SK-N-MC (cell line): ENCODE measurements at places on chromosomes 1 and 21.

DNA sequence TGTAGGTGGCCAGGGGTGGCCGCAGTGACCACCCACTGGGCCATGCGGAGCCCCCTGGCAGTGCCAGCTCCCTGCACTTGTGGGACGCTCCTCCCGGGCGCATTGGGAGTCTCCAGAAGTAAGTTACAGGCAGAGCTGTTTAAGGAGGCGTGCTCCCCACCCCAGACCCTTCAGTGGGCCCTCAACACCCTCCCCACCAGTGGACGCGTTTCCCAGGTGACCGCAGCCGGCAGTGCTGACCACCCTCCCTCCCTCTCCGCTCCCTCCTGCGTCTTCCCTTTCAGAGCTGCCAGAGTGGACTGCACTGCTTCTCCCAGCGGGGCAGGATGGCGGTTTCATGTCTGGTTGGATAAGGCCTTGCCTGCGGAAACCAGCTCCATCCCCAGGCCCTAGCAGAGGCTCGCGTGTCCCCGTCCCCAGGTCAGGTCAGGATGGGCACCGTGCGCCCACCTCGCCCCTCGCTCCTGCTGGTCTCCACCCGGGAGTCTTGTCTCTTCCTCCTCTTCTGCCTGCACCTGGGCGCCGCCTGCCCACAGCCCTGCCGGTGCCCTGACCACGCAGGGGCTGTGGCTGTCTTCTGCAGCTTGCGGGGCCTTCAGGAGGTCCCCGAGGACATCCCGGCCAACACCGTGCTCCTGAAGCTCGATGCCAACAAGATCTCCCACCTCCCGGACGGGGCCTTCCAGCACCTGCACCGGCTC is 1.1 kb downstream of the LRRC3 start:
- DNase-seq: no peak

DNA sequence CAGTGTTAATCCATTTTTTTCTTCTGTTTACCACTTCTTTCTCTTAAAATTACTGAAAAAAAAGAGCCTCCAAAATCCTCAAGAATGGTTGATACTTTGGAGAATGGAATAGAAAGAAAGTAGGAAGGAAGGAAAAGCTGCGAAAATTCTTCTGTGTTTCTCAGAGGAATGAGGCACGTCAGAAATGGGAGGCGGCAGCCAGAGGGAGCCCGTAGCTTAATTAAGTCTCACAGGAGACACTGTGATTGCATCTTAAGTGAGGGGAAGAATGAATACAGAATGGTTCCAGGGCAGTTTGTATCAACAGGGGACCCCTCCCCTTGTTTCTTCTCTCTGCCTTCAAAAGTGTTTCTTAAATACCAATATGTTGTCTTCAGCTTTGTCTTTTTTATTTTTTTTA is 1099.5 kb downstream of the PLA2G4A start:
- DNase-seq: no peak

DNA sequence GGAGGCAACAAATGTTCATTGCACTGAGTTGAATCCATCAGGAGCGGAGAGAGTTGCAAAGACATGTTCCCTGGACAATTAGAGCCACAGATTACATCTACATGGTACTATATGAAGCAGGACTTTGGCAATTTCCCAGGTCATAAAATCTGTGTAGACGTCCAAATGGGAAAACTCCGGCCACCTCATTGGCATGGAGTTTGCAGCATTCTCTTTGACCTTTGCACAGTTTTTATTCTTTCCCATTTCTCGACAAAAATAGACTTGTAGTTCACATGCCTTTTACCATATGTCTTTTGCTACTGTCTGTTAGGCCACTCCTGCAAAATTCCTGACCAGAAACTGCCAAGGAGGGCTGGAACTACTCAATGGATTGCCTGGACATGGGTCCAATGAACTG is 48.2 kb downstream of the UBE2T start:
- no peak for DNase-seq

DNA sequence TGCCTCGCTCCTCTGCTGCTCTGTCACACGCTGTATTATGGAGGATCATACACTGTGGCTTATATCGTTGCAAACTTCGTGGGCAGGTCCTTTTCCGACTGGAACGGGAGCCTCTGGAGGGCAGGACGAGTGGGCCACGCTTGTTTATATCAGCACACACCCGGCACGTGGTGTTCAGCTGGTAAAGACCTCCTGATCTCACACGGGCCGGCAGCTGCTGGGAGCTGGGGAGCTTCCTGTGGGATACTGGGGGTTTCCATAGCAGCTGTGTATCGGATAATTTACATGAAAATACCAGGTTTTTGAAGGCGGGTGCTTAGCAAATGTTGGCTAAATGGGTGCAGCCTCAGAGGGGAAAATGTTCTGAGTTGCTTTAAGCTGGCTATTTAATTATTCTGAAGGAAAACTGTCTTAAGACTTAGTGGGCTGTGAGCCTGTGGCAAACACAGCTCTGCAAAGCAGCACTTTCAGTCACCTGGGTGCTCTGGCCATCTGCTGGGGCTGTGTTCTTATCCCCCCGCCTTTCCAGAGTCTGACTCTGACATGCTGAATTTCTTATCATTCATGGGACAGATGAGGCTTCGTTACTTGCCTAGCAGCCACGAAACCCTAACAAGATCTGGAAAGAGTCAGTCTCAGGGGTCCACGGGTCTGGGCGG is 103.6 kb upstream of the GCLM start:
- DNase-seq: no peak

DNA sequence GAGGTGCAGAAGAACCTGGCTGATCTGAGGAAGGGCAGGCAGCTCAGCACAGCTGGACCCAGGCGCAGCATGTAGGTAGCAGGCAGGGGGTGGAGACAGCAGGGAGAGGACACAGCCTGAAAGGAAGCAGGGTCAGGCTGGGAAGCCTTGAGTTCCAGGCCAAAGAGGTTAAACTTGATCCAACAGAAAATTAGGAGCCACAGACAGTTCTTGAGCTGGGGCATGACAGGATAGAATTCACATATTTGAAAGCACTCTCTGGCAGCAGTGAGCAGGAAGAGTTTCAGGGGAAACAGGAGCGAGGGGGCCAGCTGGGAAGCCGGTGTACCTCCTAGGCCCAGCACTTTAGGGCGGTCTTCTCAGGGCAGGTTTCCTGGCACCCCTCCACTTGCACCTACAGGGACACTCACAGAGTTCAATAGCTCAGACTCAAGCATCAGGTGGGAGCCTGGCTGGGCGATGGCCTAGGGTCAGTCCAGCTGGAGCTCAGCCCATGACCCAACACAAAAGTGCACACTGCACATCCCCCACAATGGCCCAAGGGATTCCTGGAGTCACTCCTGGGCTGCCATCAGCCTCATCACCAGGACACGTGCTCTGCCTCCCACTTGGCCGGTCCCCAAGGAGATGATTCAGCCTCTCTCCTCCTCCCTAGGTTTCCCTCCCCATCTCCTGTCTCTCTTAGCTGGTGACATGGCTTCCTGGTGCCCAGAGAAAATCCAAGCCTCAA is 22.7 kb downstream of the MATN1 start:
- DNase-seq: no peak

GRCh38 chr1:6100861-6101783 is 55.4 kb downstream of the KCNAB2 start:
- no peak for DNase-seq

- DNase-seq: no peak
These were observed 720 bp upstream of the F3 start for GRCh38 chr1:94542088-94542870.

DNA sequence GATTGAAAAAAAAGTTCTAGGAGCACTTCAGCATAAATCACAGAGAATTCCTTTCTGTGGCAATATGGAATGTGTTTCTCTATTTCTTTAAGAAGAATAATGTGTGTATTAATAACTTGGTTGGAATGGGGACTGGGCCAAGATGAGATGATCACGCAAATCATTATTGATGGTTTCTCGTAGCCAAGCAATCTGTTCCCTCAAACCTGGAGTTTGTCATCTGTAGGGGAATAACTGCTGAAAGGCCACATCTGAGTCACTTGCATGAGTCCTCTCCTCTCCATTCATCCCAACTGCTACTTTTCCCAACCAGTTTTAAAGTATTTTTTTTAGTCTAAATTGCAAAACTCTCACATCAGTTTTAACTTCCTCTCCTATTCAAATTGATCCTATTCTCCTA is 480.4 kb downstream of the PLPP3 start:
- DNase-seq: no peak

DNA sequence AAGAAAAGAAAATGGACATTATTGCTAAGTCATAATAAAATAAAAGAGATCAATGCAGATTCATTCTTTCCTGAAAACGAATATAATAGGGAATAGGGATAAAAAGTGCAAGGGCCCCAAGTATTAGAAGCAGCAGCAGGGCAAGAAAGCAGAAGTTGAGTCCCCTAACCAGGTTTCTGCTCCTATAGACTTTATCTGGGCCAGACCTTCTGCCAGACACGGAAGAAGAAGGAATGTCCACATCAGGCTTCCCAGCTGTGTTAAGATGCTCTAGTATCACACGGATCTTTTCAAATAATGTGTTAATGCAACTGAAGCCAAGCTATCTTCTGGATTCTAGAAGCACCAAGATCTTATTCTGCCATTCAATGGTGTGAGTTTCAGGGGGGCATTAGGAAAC is 26.9 kb downstream of the CD244 start:
- no peak for DNase-seq

DNA sequence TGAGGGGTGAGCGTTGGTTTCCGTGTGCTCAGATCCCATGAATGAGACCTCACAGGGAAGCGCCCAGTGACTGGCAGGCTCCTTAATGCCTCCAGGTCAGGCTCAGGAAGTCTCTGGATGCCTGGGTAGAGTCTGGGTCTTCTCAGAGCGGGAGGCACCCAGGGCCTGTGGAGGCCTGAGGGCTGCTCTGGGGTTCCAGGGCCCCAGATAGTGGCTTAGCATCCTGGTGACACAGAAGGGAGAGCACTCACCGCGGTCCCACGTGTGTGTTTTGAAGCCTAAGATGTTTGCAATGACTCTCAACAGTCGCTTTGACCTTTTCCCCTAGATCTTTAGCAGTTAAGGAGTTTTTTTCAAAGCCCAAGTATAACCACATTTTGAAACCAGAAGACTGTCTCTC is 25.0 kb downstream of the PRMT2 start:
- DNase-seq: no peak

DNA sequence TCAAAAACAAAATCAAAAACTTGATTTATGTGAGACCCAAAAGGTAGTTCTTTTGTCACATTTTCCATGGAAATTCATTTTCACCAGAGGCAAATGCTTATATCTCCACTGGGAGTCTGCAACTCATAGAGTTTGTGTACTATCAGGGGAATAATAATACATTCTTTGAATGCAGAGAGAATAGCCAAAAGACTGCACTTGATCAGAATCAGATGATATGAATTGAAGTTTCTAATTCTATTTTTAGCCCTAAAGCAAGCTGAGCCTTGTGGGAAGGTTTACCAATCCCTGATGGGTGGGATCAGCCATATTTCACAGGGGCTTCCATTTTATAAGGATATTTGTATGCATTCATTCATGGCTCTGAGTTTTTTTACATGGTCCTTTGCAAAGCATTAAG is 49.6 kb downstream of the TSEN15 start:
- no peak for DNase-seq

DNA sequence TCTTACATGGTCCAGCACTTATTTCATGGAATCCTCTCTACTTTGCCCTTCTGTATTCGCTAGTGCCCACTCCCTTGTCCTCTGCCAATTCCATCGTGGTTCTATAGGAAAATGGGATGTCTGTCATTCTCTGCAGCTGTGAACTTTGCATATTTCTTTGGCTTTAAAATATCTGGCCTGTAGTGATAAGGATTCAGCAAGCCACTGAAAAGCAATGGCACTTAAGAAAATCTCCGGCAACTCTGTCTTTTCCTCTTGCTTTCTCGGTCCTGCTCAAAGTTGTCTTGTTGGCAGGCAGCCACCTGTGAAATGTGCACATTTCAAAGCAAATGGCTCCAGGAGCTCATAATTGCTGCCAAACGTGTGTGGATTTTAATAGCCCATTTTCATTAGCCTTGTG is 91.8 kb downstream of the CHD1L start:
- no peak for DNase-seq

GRCh38 chr21:41837756-41838297 is 41.3 kb downstream of the PRDM15 start:
- DNase-seq: no peak

- no peak for DNase-seq
These were observed 266.6 kb upstream of the C1orf174 start for GRCh38 chr1:4166713-4167112.

DNA sequence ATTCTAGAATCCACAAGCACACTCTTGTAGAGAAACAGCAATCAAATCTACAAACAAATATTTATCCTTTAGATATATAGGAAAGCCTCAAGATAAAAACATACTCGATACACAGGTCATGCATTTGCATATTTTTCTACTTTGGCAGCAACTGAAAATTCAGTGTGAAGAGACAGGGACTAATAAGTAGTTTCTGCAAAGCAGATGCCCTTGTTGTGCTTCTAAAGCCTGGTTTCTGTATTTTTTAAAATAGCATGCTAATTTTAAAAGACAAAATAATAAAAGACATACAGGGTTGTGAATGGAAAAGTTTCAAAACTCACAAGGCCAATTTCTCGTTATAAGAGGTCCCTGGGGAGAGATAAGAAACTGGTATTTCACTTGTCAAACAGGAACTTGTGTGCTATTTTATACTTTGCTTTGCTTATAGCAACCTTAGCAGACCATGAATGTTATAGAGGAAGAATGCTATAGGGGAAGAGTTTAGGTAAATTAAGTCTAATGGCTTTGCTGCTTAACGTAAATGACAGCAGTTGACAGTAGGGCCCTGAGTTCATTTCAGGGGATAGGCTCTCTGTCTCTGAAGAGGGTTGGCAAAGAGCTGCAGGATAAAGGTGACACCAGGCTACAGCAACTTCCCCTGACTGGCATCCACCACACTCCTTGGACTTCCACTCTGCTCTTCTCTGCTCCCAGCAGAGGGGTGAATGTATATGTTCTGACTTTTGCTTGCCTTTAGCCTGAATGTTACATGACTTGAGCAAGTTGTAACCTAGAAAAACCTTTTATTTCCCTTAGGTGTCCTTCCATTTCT is 9.4 kb upstream of the RGS13 start:
- peak; percentile 45 for DNase-seq

- no peak for DNase-seq
These were observed 84.9 kb downstream of the VPS26C start for GRCh38 chr21:37182222-37182621.

DNA sequence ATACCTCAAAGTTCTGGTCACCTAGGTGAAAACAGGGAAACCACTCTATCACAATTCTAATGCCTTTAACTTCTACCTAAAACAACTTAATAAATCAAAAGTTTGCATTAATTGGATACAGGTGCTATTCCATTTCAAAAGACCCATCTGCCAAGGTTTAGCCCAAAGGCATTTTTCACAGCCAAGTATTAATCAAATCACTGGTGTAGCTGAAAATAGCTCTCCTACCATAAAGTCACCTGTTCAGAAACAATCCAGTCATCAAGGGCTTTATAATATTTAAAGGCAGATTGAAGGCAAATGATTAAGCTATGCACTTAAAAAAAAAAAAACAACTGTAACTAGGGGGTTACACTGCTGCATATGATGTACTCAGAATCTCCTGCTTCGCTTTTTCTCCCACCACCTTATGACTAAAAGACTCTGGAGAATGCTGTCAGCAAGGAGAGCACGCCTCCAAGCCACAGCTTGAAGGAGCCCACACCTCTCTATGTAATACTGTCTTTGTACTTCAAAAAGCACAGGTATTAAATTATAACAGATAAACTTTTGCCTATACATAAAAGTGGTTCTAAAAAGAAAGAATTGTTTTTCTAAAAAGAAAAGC is 20.5 kb downstream of the KIAA0319L start:
- DNase-seq: no peak
